SK-N-SH (cell line): ENCODE measurements at places on chromosomes 7 and 10.

GRCh38 chr10:62373639-62373994, 552 bp upstream of the ZNF365 start:
- DNase-seq: no peak

DNA sequence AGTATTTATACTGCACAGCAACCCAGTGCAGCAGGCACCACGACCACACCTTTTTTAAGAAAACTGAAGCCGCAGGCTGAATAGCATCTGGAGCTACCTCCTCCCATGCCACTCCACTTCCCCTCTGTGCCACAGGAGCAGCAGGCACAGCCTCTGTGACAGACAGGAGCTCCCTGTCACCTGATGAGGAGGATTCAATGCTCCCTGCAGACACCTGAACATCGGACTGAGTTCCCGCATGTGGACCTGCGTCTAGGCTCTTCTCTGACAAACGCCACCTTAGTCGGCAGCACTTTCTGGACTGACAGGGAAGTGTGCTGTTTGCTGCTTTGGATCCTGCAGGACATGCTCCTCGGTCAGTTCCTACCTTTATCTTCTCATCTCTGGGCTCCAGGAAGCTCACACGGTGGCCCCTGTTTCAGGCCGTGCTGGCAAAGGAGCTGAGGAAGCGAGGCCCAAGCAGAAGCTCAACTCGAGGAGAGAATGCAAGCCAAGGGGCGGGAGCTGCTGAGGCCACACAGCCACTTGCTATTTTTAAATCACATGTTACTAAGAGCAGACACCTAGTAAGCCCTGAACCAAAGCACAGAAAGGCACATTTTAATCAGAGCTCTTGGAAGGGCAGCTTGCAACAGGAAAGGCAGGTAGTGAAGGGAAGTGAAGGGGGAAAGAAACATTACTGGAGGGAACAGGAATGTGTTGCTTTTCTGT, 56.6 kb downstream of the VOPP1 start:
- DNase-seq: no peak

DNA sequence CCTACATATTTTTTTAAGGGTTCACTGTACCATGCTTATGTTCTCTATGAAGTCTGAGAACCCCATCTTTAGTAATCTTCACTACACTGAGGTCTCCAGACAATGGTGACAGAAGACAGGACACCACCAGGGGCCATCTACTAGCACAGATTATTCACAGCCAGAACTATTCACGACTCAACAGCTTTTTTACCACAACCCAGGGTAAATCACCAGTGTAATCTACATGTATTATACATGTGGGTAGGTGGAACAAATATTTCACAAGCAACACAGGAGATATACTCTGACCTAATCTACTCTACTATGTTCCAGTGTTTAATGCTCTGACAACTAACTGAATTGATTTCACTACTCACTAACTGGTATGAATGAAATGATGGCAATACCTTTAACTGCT, 136.1 kb downstream of the ELMO1 start:
- DNase-seq: no peak

- no peak for DNase-seq
These were observed 182.8 kb downstream of the MAD1L1 start for GRCh38 chr7:2049782-2050510.

DNA sequence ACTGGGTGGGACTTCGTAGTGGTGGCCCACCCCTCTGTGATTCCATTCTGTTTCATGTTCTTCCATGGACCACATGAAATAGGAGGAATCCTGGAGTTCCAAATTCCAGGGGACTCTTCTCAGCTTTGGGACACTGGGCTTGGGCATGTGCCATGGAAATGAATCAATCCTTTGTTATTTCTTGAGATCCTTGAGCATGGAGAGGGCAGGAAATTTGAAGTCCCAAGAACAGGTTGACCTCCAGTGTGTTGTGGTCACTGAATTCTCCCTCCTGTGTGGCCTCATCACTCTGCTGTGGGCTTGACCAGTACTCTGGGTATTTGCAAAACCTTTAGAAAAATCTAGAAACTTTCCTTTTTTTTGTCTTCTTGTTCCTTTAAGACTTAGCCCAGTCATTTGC, 22.7 kb downstream of the TACR2 start:
- DNase-seq: no peak

DNA sequence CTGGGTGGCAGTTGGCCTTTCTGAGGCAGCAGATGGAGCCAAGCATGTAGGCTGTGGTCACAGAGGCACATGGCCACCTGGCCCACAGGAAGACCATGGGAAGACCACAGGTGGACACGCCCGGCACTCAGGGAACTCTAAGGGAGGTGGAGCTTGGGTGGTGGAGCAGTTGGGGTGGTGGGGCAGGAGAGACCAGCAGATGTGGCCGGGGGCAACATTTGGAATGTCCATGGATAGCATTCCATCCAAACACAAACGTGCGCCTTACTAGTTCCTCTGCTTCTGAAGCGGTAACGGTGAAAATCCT, 290.9 kb downstream of the PTPRN2 start:
- no peak for DNase-seq
